ENCODE measurements at places on chromosomes 4 and X.

DNA sequence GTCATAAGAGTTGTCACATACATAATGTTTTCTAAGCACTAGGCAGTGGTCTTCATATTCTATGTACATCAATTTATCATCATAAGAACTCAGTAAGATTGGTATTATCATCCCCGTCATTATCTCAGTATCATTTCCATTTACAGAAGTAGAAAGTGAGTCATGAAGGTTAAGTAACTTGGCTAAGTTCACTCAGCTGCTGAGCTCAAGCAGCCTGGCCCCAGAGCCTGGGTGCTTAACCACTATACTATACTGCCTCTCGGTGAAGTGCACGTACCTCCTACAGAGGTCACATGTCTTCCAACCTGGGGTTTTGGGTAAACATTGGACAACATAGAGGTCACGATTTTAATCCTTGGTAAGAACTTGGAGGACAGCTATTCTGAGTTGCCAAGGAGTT lies 161.5 kb upstream of the GATB start:
- DNase-seq: no peak

DNA sequence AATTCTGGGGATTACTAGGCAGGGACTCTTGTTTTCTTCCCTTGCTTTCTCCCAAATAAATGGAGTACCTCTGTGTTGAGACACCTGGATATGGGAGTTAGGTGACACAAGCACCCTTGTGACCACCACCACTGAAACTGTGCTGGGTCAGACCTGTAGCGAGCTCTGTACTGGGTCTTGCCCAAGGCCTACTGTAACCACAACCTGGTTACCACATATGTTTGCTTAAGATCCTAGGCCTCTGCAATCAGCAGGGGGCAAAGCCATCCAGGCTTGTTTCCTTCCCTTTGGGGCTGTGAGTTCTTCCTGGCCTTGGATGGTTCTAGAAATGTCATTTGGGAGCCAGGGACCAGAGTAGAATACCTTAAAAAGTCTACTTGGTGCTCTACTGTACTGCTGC lies 49.4 kb downstream of the LPAR4 start:
- DNase-seq: no peak

DNA sequence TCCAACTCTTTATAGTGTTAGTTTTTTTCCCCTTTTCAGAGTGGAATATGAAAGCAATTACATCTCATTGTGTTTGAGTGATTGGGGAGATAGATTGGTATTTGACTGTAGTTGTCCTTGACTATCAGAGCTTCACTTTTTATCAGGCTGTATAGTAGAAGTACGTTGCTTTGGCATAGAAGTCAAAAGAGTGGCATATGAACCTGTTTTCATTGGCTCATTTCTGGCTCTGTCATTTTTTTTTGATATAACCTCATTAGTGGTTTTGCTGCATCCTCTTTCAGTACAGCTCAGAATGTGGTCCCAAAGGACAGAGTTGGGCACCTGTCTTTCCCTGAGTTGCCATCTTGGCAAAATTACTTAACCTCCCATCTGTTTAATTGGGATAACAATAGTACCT lies 1.4 kb downstream of the TMA16 start:
- no peak for DNase-seq

DNA sequence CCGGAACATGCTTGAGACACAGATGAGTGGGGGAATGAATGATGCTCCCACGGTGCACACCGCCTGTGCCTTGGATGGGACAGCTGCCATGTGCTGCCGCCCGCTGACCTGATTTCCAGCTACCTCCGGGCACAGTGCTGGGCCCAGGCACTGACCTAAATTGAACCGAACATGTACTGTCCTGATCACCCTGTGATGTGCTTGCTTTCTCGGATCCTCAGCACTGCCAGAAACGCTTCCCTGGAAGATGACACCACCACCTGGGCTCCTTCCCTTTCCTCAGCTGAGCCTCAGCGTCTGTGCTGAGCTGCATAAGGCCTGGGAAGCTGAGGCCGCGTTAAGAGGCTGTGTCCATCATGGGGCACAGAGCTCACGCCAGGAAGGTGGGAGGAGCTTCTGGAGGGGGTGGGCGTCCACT lies 39.3 kb upstream of the MXD4 start:
- no peak for DNase-seq

DNA sequence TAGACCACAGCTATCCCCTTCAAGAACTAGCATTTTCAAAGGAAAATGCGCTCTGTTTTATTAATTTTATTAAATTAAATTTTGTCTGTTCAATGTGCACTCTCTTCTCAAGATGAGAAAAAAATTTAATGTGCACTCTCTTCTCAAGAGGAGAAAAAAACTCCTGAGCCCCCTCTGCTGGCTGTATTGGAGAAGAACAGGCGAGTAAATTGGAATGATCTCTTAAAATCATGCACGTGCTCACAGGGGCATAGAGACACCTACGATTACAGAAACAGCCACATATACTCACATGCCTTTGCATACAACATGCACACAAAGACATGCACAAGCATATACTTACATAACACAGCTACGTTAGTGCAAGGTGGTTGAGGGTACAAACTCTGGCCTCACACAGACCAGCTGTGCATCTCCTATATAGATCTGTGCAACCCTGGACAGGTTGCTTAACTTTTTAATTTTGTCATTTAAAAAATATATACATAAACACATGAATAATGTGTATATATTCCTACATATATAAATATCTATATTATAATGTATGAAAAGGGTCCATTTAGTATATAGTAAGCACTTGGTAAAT lies 176.2 kb upstream of the CXorf66 start:
- DNase-seq: no peak

GRCh38 chrX:145825896-145826295 lies 8.3 kb downstream of the SLITRK2 start:
- no peak for DNase-seq

DNA sequence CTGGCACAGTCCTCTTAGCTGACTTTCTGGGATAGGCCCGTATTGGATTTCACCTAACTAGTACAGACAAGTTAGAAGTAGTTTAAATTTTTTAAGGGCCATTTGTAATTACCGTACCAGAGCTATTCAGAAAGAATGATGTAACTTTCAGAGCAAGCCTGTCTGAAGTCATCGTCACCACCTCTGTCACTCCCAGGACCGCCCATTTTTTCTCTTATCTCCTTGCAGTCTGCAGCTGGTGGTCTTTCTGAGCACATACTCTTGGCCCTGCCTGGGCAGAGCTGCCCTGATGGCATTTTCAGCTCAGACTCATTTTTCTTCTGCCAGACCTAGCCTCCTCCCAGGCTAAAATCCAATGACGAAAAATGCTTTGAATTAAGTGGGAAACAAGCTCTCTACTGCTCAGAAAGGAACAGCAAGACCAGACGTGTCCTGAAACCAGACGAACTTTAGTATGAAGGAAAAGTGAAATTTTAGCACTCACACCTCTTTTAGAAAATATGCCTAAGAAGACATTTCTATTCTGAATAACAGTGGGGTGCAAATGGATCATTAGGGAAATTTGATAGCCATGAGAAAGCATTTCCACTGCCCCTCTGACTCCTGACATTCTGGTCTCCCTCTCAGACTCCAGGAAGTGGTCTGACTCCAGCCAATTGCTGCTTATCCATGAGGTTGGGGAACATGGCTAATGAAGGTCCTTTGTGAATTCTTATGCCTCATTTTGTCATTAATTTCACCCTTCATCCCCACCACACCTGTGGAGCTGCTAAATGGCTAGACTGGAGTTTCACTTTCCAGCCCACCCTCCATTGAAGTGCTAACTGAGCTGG lies 162.4 kb upstream of the GYPA start:
- no peak for DNase-seq

DNA sequence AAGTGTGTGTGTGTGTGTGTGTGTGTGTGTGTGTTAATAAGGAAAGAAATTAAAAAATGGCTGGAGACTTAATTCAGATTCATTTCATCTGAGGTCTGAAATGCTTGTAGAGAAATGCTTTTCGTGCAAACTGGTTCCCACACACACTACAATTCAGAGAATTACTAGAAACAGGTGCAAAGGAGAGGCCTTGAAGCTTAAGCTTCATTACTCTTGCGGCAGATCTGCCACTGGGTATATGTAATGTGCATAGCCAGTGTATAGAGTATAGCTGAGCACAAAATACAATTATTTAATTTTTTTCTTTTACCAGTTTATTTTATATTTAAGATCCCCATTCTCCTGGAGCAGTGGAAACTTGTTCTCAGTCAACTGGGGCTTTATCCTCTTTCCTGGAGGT lies 31.8 kb upstream of the MAGEB10 start:
- DNase-seq: no peak

DNA sequence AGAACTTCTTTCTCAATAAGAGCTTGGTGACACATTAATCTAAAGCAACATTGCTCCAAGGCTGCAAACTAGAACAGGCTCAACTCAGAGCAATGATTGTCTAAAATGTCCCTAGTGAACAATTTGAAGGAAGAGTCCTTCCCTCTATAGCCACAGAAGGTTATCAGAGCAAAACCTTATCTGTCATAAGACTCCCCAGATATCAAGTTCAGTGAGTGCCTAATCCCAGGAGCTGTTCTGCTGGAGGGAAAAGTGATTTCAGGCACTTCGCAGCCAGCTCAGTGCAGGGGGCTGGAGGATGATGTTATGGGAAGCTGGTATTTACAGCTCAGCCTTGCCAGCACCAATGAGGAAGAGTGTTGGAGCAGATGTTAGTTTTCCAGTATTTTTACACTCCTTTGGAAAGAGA lies 497.5 kb downstream of the INPP4B start:
- no peak for DNase-seq

GRCh38 chr4:88196013-88196365 lies 37.5 kb upstream of the ABCG2 start:
- DNase-seq: no peak

- no peak for DNase-seq
Measured at GRCh38 chrX:82756272-82756671, 751.8 kb upstream of the POU3F4 start.

- no peak for DNase-seq
Measured at GRCh38 chr4:56906489-56907393, 959 bp upstream of the REST start.

- no peak for DNase-seq
Measured at GRCh38 chr4:169359961-169360360, 89.2 kb upstream of the SH3RF1 start.

DNA sequence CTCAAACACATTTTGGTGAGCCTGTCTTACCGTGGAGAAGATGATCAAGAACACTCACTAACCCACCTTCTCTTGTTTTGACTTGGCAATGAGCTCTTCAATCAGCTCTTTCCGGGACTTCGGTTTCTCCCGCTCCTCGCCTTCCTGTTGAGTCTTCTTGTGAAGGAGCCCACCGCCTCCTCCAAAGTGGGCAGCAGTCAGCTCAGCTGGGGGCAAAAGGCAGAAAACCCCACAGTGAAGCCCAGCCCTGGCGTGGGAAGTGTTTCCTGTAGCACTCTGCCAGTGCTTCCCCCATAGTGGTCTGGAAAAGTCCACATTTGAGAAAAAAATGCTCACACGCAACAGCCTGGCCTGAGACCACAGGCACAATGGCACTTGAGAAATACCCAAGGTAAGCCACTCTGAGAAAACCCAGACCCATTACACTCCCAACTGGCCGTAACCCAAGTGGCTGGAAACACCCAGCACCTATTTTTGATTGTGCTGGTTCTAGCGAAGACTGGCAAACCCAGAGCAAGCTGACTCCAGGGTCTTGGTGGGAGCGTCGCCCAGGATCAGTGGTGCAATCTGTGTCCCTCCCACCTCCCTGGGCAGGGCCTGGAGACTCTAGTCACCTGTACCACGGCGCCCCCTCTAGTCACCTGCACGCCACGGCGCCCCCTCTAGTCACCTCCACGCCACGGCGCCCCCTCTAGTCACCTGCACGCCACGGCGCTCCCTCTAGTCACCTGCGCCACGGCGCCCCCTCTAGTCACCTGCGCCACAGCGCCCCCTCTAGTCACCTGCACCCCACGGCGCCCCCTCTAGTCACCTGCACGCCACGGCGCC lies 8.6 kb downstream of the NOP14 start:
- no peak for DNase-seq

DNA sequence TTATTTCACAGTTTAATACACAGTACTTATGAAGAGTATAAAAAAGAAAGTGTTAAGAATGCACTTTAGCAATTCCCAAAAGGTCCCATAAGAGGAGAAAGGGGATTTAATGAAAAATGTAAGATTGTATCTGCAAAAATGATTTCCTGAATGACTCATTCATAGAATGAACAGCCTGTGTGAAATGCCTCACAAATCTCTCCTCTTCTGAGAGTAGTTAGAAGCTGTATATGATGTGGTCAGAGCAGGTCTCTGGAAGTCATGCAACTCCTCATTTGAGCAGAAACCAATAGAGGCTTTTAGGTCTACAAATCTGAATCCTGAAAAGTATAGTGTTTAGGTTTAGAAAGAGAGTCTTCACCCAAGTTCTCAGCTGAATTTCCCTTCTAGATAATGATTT lies 381.3 kb upstream of the INTU start:
- DNase-seq: no peak

- DNase-seq: no peak
Measured at GRCh38 chr4:3522651-3523050, 9.6 kb downstream of the LRPAP1 start.

DNA sequence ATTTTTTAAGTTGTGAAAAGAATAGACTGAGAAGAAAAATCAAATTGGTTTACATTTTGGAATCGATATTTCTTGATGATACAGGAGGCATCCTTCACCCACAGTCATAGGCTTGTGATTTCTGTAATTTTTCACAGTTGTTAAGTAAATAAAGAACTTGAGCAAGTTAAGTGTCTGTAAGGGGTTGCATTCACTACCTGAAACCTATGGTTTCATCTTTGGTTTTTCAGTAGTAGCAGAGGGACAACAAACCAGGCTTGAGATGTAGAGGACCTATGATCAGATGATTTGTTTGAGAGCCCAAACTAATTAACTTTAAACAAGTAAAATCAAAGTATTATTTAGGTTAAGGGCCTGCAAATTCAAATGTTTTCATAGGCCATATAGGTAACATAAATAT lies 175.6 kb downstream of the KLHL4 start:
- no peak for DNase-seq

DNA sequence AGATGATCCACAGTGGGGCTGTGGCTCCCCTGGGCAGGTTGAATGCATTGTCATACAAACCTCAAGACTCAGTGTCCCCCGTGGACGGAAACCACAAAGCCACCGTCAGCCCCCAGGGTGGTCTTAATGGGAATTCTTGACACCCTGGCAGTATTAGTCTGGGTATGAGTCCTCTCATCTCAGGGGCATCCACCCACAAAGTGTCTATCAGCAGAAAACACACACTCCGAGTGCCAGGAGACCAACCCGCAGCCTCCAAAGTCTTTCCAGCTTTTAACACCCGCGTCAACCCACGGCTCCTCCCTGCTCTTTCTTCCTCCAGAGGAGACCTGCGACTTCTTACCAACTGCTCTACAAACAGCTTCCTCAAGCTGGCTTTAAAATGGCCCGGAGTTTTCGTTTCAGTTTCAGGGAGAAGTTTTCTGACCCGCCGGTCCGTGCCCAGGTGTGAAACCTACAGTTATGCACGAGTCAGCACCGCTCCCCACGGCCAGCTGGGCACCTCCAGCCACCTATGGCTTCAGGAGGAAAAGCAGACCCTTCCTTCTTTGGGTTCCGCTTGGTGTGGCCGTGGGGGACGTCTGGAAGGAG lies 14.4 kb upstream of the ASMTL start:
- DNase-seq: no peak

DNA sequence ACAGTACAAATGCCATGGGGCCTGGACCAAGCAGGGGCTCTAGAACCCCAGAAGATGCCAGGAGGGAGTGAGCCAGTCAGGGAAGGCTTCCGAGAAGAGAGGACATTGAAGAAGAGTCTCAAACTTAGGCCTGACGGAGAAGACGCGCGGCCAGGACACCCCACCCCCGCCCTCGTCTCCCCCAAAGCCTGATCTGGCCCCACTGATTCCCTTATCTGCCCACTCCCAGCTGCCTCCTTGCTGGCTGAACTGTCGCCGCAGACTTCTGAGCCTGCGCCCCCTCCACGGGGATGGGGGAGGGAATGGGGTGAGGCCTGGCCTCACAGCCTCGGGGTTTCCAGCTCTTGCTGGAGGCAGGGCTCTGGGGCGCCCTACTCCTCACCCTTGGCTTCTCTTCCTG lies 3.6 kb upstream of the GATA1 start:
- no peak for DNase-seq
